ENCODE measurements at places on chromosomes 5 and 9. TPM values are rescaled to one million over a fixed set of nuclear protein-coding genes. Genes with fewer than 3 reads are reported as not detected.

The IFNA21 gene
- not detected for total RNA-seq

The CKMT2 gene
- total RNA-seq = not detected

The GABRP gene
- not detected for total RNA-seq

The SHLD3 gene
- total RNA-seq = 1.7 TPM

The PCDHGB7 gene
- 0.06 TPM for total RNA-seq

The NUTM2G gene
- total RNA-seq = not detected
